ENCODE measurements at places on chromosomes 2 and 18. TPM values are rescaled to one million over a fixed set of nuclear protein-coding genes. Genes with fewer than 3 reads are reported as not detected.

STON1 gene
- 0.42 TPM for total RNA-seq

UGT1A4 gene
- total RNA-seq: 0.12 TPM

SKOR2 gene
- total RNA-seq: not detected

DNAJC5G gene
- total RNA-seq: not detected

SNORC gene
- total RNA-seq: 8.2 TPM

IL36A gene
- total RNA-seq: not detected

BOLL gene
- not detected for total RNA-seq

DNAJC10 gene
- total RNA-seq: 281 TPM

TUBA3E gene
- total RNA-seq: not detected

DNA sequence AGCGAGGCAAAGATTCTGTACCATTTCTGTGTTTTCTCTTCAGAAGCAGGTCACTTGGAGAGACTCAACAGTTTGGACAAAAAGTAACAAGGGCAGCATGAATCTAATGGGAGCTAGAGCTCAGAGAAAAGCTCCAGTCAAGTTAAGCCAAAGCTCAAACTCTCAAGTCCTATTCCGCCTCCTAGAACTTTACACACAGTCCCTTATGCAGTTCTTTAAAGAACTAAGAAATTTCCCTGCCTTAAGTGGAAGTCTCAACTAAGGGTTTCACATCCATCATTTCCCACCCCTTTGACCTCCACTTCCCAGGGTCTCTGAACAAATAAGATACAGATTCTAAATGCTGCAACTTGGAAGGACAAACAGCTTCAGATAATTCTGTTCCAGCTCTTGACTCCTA, 121.3 kb upstream of the RNU4ATAC start:
- DNase-seq: no peak

DNA sequence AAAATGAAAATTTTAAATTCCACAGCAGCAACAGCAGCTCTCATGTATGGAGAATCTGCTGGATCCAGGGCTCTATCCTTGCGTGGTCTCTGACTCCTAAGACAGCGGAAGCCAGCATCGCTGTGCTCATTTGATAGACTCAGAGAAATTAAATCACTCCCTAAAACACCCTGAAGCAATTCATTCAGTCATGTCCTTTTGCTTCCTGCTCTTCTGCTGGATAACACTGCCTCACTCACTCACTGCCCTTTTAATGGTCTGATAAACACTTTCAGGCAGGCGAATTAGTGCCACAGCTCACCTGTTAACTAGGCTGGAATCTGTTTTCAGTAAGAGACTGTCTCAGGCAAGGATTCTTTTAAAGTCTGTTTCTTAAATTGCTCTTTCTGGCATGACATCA, 10.0 kb downstream of the WIPF1 start:
- no peak for DNase-seq

GRCh38 chr18:70292628-70293027, 3.8 kb downstream of the SOCS6 start:
- DNase-seq: no peak

DNA sequence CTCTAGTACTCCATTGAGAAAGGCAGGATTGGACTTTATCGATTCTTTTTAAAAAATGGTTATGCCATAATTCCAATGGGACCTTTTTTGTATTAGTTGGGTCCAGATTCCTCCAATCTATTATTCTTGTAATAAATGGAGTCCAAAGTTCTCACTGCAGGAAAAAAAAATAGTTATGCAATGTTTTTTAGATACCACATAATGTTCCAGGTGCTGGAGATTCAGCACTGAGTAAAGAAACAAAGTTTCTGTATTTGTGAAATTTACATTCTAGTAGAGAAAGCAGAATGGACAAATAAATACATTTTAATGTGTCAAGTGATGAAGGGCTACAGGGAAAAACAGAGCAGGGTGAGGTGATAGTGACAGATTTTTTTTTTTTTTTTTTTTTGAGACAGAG, 78.5 kb upstream of the MYCN start:
- no peak for DNase-seq

- no peak for DNase-seq
Observed at GRCh38 chr2:121137571-121137970, 147.4 kb downstream of the TFCP2L1 start.

DNA sequence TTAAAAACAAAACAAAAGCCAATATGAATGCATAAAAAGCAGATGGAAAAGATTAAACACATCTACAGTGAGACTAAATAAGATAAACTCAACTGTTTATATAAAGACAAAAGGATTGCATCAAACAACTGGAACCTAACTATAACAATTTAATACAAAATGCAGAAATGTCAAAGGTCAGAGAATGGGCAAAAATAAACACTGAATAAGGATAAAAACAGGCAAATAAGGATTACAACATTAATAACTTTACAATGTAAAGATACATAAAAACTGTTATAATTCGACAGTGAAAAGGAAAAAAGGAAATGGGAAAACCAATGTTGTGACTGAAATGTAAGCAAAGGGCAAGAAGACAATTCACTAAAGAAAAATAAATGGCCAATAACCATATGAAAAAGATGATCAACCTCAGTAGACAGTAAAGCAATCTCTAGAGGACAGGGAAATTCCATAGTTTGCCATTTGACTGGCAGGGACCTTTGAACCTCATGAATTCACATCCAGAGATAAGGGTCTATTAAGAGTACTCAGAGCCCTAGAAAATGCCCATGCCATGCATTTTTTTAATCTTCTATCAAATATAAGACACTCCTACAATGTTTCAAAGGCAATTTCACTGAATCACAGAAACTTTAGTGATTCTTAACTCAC, 83.7 kb downstream of the TMEM131 start:
- no peak for DNase-seq

DNA sequence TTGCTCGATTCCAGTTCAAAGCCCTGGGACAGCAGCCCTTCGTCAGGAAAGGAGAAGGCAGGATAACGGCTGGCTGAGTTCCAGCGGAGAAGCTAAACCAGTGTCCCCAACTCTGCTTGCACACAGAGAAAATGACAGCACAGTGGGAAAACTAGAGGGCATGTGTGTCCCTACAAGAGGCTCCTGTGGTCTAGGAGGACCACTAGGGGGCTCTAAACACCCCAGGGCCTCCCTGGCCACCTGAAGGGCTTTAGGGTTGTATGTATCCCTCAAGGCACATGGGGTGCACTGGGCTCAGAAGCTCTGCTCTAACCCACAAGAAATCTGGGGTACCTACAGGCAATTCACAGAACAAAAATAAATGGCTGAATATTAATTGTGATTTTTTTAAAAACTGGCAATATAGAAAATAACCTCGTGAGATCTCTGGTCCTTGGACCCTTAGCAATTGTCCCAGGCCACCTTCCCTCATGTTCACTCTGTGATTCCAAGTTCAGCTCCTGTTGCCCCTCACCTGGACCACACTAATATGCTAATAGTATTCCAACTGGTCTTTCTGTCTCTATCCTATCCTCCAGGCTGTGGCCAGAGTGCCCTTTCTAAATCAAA, 17.5 kb downstream of the STAT1 start:
- DNase-seq: peak; percentile 47

GRCh38 chr2:239246723-239247122, 154.1 kb downstream of the HDAC4 start:
- peak; percentile 42 for DNase-seq

GRCh38 chr2:146776596-146776995, 1068.2 kb upstream of the ACVR2A start:
- no peak for DNase-seq

- DNase-seq: no peak
Observed at GRCh38 chr2:60556576-60557485, 3.4 kb upstream of the BCL11A start.

DNA sequence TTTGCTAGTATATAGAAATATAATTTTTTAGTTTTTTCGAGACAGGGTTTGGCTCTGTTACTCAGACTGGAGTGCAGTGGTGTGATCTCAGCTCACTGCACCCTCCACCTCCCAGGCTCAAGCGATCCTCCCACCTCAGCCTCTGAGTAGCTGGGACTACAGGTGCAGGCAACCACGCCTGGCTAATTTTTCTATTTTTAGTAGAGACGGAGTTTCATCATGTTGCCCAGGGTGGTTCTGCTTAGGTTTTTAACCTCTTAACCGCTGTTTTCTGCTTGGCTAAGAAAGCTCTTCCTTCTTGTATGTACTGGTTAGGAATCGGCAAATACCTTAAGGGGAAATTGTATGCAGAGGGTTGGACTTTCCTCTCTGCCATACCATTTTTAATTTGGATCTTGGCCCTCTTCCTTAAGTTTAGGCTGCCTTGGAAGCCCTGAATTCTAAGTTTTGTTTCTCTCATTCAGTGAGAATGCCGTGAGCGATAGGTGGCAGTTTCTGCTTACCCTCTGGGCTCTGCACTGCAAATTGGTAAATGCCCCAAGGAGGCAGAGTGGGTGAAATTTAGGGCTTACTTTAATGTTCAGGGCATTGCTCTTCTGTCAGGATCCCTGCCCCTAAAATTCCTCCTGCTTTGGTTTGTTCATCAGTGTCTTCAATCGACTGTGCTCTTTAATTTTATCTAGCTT, 32.3 kb downstream of the EML6 start:
- peak; percentile 47 for DNase-seq

DNA sequence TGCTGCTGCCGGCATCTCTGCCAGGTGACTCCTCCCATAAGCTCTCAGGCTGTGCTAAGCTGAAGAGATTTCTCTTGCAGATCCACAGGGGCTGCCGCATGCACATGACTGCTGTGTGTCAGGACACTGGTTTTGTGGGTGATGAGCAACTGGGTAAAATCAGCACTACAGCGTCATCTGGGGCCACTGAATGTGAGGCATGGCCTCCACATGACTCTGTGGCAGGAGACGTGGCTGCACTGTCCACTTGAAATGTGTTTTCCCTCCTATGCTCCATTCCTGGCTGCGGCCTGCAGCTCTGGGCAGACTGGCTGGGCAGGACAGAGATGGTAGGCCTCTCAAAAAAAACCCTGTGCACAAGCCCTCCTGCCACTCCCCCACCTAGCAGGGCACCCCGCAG, 63.6 kb downstream of the MARCO start:
- DNase-seq: no peak

DNA sequence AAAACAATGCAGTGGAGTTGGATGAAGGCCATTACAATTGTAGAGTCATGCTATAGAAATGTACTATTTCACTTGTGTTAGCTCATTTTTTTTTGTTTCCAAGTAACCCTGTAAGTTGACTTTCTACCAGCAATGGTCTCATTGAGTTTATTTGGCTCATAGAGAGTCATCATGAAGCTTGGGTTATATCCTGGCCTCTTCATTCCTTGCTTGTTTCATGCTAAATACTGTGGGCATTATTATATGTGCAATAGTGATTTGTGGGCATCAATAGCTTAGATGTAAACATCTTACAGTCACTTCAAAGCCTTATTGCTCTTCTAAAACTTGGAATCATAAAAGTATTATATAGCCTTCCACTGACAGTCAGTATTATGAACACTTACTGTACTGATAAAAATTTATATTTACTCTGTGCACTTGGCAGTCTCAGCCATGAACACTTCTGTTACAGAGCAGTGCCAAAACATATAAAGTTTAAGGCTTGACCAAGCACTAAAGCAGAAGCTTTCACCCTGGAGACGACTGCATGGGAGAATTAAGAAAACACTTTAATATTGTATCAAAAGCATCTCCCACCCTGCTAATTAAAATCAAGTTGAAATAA, 751.2 kb downstream of the SATB2 start:
- DNase-seq: no peak

GRCh38 chr2:71934595-71935261, 212.9 kb downstream of the CYP26B1 start:
- peak; percentile 99 for DNase-seq

DNA sequence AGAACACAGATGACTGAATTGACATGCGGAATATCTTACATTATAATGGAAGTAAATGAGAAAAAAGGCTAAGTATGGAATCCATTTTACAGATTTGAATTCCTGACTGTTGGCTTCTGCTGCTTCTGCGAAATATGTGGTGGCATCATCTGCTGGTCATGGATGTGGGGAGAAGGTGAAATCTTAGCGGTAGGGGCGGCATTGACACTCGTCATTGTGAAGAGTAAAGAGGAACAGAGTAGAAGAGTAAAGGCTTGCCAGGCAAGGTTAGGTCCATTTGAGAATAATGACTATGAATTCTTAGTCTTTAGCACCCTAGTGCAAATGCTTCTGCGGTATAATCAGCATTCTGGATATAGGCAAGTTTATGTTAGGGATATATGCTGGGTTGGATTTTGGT, 32.4 kb downstream of the ACTR3 start:
- DNase-seq: no peak

DNA sequence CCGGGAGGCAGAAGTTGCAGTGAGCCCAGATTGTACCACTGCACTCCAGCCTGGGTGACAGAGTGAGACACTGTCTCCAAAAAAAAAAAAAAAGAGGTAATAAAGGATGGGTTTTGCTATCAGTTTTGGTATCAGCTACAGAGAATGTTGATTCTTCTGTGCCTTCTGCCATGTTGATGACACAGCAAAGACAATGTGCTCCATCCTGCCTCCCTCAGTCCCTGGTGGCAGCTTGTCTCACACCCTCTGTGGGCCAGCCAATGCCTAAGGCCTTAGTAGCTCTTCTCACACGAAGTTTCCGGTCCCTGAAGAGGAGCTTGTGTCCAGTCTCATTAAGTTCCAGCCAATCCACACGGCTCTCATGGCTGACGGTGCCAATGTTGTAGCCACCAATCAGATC, 17.6 kb downstream of the IFT172 start:
- no peak for DNase-seq

- DNase-seq: no peak
Observed at GRCh38 chr2:26740890-26741302, 23.2 kb upstream of the SLC35F6 start.

DNA sequence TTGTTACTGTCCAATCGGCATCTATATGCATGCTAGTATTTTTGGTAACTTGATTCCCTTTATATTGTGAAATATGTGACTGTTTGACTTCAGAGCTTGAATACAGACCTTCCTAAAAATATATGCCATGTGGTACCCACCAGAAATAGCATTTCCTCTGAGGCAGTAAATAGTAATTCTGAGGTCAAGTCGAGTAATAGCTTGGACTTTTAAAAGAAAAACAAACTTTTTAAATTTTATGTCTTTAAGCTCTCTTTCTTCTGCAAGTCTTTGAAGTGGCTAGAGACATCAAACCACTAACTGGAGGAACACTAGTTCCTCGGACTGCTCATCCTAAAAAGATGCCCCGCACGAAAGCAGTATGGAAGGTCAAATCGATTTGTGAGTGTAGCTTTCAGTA, 396.8 kb upstream of the SLC14A2 start:
- no peak for DNase-seq

GRCh38 chr2:124798551-124798950, 773.5 kb downstream of the CNTNAP5 start:
- peak; percentile 54 for DNase-seq

- DNase-seq: no peak
Observed at GRCh38 chr2:75564026-75564688, 3.4 kb upstream of the EVA1A start.

DNA sequence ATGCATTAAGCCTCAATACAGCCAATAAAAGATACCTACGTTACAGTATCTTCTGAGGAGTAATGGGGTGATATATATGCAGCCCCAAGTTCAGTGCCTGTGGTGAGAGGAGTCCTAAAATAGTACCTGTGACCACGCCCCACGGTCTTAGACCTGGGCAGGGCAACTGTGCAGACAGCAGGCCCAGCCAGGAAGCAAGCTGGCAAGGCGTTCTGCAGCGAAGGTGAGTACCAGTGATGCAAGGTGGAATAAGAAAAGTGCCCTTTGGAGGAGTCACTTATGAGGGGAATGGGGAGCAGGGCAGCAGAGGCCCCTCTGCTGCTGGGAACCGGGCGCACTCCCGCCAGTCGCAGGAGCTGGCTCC, 12.7 kb upstream of the MAP3K2 start:
- peak; percentile 45 for DNase-seq

- no peak for DNase-seq
Observed at GRCh38 chr2:88606371-88607030, 20.8 kb downstream of the EIF2AK3 start.

- DNase-seq: no peak
Observed at GRCh38 chr2:70012887-70013286, 51.5 kb upstream of the ASPRV1 start.
